ENCODE measurements at places on chromosomes 1 and 21.
A peak's percentile ranks its signal among the peaks of the same experiment; 100 is the strongest.

- no peak for DNase-seq
Measured at GRCh38 chr1:225845571-225846259, 35.8 kb downstream of the EPHX1 start.

DNA sequence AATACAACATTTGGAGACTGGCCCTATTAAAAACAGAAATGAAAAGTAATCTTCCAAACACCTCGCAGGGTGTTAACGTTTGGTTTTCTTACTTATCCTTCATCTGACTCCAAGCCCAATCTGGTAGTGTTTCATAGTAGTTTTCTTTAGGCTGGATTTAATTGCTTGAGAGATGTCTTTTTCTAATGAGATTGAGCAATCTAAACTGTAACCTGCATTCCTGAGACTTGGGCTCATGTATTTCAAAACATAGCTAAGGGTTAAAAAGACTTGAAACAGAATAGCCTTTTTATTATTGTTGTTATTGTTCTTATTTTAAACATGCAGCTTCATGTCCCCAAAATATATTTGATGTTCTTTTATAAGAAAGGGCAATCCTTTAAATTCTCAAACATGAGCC is 278.9 kb downstream of the TGFB2 start:
- DNase-seq: no peak

DNA sequence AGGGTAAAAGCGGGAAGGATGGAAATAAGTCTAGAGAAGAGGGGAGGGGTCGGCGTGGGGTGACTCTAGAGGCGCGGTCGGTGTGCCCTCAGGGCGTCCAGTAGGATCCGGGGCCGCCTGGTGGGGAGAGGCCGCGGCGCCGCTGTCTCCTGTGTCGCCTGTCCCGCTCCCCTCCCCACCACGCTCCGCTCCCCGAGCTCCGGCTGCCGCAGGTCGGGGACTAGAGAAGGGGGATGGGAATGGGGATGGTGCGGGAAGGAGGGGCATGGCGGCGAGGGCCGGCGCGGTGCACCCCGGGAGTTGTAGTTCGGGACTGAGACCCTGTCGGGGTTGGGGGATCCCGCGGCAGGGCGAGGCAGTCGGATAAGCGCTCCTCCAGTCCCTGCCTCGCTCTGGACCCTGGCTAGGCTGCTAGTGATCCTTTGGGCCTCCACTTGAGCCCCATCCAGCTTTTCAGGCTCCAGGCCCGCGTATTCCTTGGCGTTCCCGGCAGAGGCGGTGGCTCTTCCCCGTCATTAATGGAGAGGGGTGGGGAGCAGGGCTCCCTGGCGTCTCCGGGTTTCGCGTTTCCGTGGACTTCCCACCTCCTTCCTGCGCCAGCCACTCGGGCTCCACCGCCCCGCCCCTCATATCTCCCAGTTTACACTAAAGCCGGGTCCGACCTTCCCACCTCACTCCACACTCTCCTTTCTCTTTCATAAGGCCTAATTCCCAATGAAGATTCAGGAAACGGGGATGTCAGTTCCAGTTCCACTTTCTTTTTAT is at the start of gene ENTREP3:
Gene ENTREP3, minus strand, starts transcription at position 241 of the 765 bp plus-strand sequence. CDS start 606 bp downstream, outside the sequence.
- no peak for DNase-seq

GRCh38 chr1:19199969-19200604 is 10.0 kb downstream of the UBR4 start:
- DNase-seq: no peak

DNA sequence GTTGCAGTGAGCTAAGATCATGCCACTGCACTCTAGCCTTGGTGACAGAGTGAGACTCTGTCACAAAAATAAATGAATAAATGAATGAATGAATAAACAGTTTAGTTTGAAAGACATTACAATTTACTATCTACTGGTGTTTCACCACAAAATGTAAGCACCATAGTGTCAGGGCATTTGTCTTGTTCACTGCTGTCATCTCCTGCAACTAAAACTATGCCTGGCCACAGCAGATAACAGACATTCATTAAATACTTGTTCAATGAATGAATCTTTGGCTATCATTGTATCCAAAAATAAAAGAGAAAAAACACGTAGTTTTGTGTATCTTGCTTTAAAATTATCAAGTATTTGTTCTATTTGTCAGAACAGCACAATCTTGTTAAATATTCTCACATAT is 32.5 kb downstream of the SASS6 start:
- peak; percentile 14 for DNase-seq

DNA sequence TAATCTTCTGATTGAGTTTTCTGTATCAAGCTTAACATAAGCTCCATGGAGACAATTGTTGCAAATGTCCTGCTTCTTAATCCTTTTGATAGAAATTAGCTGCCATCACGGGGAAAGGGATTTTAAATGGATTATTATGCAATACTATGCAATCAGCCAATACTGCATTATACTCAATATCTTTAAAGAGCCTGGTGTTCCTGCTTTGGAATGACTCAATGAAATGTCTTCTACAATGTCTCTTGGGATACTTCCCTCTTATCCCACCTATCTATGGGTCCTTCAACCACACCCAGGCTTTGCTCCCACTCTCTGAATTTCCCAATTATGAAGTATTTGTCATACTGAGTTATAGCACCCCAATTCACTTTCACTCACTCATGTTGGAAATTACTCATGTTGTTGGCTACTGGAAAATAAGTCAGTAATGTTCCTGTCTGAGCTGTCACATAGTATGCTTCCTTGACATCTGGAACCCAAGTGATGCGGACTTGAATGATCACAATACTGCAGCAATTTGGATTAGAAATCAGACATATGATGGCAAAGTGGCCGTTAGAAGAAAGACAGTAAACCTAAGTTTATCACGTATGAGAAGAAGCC is 85.0 kb downstream of the TPR start:
- DNase-seq: no peak

Data from HS-27A (cell line).